ENCODE measurements at places on chromosomes 16 and 17. TPM values are rescaled to one million over a fixed set of nuclear protein-coding genes. Genes with fewer than 3 reads are reported as not detected.

- DNase-seq, result no peak
Observed at GRCh38 chr17:32720671-32721070, 156.3 kb downstream of the MYO1D start.

Gene ODAD4
- 2.0 TPM for polyA plus RNA-seq

Gene TRIM25
- polyA plus RNA-seq, result 17.7 TPM

Gene CCL13
- 3.5 TPM for polyA plus RNA-seq

DNA sequence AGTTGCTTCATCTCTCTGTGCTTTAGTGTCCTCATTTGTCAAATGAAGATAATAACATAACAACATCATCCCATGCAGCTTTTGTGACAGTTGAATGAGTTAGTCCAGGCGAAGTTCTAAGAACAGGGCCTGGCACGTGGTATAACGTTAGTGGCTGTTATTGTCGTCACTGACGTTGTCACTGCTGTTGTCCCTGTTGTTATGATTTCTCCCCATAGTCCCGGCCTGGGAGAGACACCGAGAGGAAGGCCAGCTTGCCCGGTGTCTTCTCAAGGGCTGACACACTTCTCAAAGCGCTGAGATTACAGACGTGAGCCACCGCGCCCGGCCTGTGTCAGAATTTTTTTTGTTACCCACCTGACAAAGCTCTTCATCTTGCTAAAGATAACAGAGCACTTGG lies 29.9 kb downstream of the ABR start:
- DNase-seq, result no peak

DNA sequence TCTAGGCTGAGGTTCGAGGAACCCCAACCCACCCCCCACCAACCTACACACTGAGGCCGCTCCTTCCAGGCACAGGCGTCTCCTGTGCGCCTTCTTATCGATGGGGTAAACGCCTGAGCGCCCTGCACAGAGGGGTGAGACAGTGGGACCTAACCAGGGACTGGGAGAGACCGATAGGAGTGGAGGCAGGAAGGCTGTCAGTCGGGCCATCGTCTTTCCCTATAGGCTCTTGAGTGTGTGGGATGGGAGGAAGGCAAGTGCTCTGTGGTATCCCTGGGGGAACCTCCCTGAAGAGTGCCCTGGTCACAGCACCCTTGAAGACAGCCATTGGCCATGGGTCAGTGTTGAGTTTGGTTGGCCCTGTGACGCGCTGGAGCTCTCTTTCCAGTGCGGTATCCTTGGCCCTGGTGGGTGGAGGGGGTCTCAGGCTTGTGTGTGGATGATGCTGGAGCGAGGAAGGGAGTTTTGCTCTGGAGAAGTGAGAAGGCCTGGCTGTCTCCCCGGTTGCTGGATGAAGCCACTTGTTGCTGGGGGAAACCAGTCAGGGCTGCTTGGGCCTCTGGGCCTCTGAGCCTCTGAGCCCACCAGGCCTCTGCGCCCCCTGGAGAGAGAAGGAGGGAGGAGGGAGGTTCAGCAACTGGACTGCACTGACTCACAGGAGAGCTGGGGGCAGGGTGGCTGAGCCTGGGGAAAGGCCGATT lies 1.7 kb downstream of the GPRC5C start:
- DNase-seq, result no peak

Gene CDRT15L2
- polyA plus RNA-seq, result not detected

GRCh38 chr17:17494499-17494869 lies 1.7 kb downstream of the RASD1 start:
- DNase-seq, result no peak

DNA sequence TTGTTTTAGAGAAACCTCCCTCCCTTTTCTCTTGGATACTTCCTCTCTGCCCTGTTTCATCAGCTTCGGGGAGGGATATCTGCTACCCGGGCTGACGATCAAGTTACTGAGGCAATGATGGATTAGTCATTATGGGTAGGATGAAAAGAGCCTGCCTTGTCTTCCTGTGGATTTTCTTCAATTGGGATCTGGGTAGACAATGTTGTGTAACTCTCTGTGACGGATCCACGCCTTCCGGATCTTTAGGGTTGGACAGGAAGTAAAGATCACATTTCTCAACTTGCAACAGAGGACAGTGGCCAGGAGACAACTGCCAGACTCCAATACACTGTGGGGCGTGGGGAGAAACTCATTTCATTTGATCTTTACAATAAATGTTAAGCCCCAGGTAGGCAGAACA lies 11.3 kb upstream of the CHST6 start:
- no peak for DNase-seq

- no peak for DNase-seq
Observed at GRCh38 chr16:4936181-4936990, 562 bp downstream of the PPL start.

GRCh38 chr16:79463841-79464240 lies 136.7 kb downstream of the MAF start:
- DNase-seq, result no peak

DNA sequence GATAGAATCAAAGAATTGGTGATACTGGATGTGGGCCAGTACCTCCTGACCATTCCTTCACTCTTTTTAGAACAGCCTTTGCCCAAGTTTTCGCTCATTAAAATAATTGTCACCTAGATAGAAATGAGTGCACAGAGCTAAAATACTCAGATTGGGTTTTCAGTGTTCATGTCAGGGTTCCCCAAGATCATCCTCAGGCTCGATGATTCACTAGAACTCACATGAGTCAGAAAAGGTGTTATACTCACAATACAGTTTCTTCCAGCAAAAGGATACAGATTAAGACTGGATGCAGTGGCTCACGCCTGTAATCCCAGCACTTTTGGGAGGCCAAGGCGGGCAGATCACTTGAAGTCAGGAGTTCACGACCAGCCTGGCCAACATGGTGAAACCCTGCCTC lies 19.9 kb downstream of the ERCC4 start:
- no peak for DNase-seq

DNA sequence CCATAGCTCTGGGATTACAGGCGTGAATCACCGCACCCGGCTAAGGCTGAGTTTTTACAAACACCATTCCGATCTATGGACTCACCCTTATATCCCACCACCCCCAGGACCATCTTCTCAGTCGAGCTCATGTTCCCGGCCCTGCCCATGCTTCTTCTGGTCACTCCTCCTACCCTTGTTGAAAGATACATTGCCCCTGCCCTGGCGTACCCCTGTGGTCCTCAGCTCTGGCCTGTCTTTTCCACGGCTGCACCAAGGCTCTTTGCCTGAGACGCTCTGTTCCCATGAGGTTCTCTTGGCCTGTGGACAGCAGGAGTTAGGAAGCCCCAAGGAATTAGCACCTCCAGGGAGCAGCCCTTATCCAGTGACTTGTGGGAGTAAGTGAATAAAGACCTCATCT lies 379.4 kb upstream of the TNRC6C start:
- no peak for DNase-seq
